ENCODE measurements at places on chromosomes 1 and 21.

DNA sequence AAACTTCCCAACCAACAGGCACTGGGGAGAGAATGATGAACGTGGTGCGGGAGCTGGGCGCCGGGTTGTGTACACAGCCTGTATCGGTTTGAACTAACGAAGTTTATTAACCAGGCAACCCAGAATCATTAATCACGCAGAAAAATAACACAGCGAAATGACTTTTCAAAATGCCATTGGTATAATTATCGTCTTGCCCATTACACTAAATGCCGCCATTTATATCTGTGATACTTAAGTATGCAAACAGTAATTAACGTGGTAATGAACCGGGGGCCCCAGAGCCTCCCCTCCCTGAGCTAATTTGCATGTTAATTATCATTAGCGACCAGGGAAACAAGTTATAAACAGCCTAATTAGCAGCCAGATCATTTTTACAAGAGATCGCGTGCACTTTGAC is 5.1 kb upstream of the TTC34 start:
- DNase-seq = no peak

GRCh38 chr1:185155600-185156287 is 1.0 kb downstream of the TRMT1L start:
- peak; percentile 48 for DNase-seq

- DNase-seq = no peak
These were observed 42.9 kb downstream of the EPHB2 start for GRCh38 chr1:22753481-22753971.

DNA sequence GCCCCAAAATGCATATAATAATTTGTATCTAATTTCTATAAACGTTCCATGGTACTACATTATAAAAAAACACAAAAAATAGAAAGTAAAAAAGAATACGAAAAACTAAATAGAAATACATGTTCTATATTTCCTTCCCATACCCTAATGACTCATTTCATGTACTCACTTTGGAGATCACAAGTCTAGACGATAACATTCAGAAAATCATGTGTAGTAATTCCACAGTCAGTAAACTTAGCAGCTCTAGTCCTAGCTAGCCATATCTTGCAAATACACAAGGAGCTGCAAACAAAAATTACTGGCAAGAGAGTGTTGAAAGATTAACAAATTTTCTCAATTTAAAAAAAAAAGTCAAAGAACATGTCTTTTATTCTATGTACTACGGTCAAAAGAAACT is 1.4 kb downstream of the GOLPH3L start:
- DNase-seq = no peak

- DNase-seq = no peak
These were observed 158.1 kb downstream of the RUNX1 start for GRCh38 chr21:34890724-34891612.

- DNase-seq = no peak
These were observed 133.6 kb downstream of the TGFBR3 start for GRCh38 chr1:91752324-91752723.

GRCh38 chr1:86666368-86666767 is 38.0 kb upstream of the SH3GLB1 start:
- DNase-seq = no peak

- DNase-seq = no peak
These were observed 26.5 kb upstream of the VAV3 start for GRCh38 chr1:107991371-107992066.

DNA sequence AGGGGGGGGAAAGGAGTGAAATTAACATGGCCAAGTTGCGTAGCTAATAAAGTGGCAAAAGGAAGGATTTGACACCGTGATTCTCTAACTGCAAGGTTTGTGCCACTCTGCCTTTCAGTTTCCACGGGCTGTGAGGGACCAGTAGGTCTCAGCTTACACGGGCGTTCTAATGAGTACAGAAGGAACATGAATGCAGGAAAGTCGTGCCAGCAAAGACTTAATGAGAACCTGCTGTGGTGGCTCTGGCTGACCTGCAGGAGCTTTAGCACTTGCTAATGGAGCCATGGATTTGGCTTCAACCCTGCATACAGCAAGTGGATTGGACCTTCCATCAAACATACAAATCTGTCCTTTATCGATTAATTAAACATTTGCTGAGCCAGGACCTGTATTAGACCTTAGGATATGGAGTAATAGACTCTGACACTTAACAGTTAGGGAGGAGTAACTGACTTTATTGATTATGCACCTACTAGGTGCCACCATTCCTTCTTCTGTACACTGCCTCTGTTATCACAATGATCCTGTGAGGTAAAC is 15.1 kb upstream of the PITHD1 start:
- DNase-seq = no peak

DNA sequence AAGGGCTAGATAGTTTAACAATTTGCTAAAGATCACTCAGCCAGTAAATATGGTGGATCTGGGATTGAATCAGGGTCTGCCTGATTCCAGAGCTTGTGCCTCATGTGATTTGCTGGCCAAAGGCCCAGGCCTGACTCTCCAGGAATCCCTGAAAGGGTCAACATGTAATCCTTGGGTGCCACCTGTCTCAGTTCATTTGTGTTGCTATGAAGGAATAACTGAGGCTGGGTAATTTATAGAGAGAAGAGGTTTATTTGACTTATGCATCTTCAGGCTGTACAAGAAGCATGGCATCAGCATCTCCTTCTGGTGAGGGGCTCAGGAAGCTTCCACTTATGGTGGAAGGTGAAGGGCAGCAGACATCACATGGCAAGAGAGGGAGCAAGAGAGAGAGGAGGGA is 144.9 kb downstream of the FCRL5 start:
- no peak for DNase-seq

DNA sequence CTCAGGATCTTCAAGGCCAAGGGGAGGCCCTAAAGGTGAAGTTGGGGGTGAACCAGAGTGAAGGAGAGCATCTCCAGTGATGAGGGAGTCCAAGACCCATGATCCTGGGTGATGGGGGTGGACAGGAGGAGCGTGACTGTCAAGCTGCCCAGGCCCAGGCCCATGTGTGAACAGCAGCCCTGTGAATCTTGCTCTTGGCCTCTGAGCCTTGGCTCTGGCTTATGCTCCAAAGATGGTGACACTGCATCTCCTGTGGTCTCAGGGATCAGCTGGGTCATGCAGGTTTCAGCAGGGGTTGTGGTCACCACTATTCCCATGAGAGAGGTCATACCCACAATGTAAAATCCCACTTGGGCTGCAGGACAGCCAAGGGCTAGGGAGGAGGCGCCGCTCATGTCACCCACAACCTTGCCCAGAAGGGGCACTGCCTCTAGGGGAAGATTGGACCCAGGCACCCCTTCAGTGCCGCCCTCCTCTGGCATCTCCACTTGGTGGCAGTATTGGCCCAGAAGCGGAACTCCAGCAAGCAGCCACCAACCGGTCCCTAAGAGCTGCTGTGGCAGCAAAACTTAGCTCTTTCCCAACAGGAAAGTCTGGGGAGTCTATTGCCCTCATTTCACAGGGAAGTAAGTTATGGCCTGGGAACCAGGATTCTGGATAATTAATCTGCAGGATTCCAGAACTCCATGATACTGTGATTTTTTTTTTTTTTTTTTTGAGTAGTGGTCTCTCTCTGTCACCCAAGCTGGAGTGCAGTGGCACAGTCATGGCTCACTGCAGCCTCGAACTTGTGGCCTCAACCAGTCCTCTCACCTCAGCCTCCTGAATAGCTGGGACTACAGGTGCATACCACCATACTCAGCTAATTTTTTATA is 7.5 kb upstream of the WNT3A start:
- DNase-seq = peak; percentile 72

GRCh38 chr21:26965040-26965906 is 1.6 kb downstream of the ADAMTS5 start:
- no peak for DNase-seq

Data from CD4-positive, alpha-beta T cell treated with Interleukin-1 beta for 1 hour (primary cell).